ENCODE measurements at places on chromosomes 12 and 14. TPM values are rescaled to one million over a fixed set of nuclear protein-coding genes. Genes with fewer than 3 reads are reported as not detected.

TEX52 gene
- total RNA-seq: not detected

AP5M1 gene
- 16.9 TPM for total RNA-seq

NR1H4 gene
- total RNA-seq: not detected

COQ5 gene
- total RNA-seq: 18.0 TPM

IFT81 gene
- total RNA-seq: 14.3 TPM

DYNLL1 gene
- 208 TPM for total RNA-seq

TMED8 gene
- total RNA-seq: 13.7 TPM

AGAP2 gene
- total RNA-seq: 0.39 TPM

DHH gene
- not detected for total RNA-seq

AQP2 gene
- not detected for total RNA-seq

TNS2 gene
- total RNA-seq: 116 TPM

PROX2 gene
- total RNA-seq: not detected

KLRK1 gene
- not detected for total RNA-seq
